Astrocyte (in vitro differentiated cells and primary cell): ENCODE measurements at places on chromosomes 16 and 17. TPM values are rescaled to one million over a fixed set of nuclear protein-coding genes. Genes with fewer than 3 reads are reported as not detected.

- no peaks in the 10 kb centered on the region for H3K27me3 ChIP-seq
- no peak for DNase-seq
- H3K36me3 ChIP-seq = no peaks in the 10 kb centered on the region
Measured at GRCh38 chr17:49195751-49196150, 14.6 kb downstream of the GNGT2 start.

DNA sequence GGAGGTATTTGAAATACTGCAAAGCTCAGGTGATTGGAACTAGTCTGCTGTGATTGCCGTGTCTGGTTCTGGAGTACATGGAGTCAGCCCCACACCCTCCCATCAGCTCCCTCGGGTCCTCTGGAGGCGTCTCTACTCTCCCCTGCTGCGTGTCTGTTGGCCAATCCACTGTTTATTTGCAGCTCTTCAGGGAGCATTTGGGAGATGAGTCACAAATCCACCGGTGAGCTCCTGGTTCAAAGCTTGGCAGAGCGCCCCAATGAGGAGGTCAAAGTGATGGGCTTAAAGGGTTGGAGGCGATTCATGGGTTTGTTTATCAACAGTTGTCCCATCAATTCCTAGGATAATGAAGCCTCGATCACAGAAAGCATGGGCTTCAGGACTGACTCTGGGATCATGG lies 14.6 kb downstream of the CALB2 start:
- no peak overlapping the region for H3K27ac ChIP-seq
- H3K27me3 ChIP-seq = no peaks in the 10 kb centered on the region
- peak; percentile 8 for DNase-seq
- H3K4me3 ChIP-seq = no peak overlapping the region
- H3K4me1 ChIP-seq = no peaks in the 10 kb centered on the region
- no peaks in the 10 kb centered on the region for H3K36me3 ChIP-seq

- H3K27me3 ChIP-seq = no peaks in the 10 kb centered on the region
- no peak overlapping the region for H3K4me3 ChIP-seq
- no peaks in the 10 kb centered on the region for H3K4me1 ChIP-seq
- H3K36me3 ChIP-seq = no peaks in the 10 kb centered on the region
- H3K27ac ChIP-seq = no peak overlapping the region
- no peak for DNase-seq
Measured at GRCh38 chr16:75919664-75920063, 193.4 kb upstream of the CPHXL start.

DNA sequence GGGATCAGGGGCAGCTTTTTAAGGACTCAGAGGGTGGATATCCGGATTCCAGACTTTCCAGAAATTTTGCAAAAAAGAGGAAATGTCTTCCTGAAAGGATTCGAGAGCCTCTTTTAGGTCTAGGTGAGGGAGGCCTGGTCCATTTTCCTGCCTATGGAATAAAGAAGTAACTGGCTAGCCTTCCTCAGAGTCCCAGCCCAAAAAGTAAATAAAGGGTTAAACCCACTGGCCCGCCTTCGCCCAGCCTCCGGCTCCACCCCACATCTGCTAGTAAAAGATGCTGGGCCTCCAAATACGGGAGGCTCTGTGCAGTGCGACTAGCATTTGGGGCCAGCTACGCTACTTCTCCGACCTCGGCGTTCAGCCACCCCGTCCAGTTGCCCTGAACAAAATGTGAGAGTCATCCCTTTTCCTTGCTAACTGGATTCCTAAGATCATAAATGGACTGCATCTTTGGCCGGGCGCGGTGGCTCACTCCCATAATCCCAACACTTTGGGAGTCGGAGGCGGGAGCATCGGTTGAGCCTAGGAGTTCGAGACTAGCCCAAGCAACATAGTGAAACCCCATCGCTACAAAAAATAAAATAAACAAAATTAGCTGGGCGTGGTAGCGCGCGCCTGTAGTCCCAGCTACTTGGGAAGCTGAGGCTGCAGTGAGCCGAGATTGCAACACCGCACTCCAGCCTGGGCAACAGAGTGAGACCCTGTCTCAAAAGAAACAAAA lies 824 bp upstream of the MPP2 start:
- DNase-seq = peak; percentile 47
- H3K27me3 ChIP-seq = peaks cover 27% of the 10 kb centered on the region
- peaks cover 19% of the 10 kb centered on the region for H3K4me1 ChIP-seq
- H3K36me3 ChIP-seq = no peaks in the 10 kb centered on the region
- no peak overlapping the region for H3K27ac ChIP-seq

DNA sequence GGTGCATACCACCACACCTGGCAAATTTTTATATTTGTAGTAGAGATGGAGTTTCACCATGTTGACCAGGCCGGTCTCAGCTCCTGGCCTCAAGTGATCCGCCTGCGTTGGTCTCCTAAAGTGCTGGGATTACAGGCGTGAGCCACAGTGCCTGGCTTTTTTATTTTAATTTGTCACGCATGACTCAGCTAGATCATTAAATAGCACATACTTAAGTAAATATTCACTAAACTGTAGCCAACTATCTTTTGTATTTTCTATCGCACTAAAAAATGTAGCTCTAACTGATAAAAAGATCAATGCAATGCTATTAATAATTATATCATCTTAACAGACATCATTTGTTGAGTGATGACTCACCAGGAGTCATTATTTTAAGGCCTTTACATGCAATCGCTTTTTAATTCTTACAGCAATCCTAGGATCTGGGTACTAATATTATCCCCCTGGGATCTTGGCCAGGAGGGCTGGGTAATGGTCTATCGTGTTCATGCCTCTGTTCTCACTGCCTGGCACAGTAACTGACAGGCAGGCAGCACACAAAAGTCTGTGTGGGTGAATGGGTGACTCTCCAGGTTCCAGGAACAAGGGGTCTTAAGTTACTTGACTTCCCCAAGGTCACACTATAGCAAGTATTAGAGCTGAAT lies 693.5 kb upstream of the EEF2KMT start:
- H3K4me1 ChIP-seq = no peaks in the 10 kb centered on the region
- no peak overlapping the region for H3K27ac ChIP-seq
- no peak overlapping the region for H3K4me3 ChIP-seq
- peak; percentile 55 for DNase-seq
- no peaks in the 10 kb centered on the region for H3K36me3 ChIP-seq

- no peaks in the 10 kb centered on the region for H3K36me3 ChIP-seq
- no peaks in the 10 kb centered on the region for H3K4me1 ChIP-seq
- DNase-seq = no peak
- H3K4me3 ChIP-seq = no peak overlapping the region
Measured at GRCh38 chr16:79380995-79381602, 219.4 kb downstream of the MAF start.

DNA sequence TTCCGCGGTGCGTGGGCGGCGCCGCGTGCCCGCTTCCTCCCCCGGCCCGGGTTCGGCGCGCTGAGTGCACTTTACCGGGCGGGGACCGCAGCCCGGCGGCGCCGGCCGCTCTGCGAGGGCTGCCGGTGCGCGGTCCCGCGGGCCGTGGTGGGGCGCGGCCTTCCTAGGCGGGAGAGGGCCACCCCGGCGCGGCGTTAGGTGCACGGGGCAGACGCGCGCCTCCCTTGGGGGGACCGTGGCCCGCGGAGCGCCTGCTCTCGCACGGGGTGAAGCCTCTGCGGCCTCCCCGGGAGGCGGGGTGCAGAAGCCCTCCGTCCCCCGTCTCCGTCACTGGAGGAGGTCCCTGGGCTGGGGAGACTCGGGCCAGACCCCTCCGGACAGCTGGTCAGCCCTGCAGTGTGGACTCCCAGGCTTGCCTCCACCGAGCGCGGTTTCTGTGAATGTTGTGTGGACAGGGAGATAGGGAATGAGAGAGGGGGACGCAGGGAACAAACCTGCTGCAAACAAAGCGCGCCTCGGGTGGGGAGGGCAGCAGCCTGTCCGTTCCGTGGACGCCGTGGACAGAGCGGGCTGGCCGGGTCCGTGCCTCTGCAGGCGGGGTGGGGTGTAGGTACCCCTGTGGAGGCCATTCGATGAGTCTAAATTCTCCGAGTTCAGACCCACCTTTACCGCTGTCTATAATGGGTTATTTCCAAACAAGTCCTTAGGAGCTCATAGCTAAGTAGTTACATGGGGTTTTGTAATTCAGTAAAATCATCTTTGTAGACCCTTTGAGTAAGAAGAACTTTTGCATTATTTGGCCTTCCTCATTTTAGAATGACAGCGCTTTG lies 721 bp downstream of the TBCD start:
- H3K27ac ChIP-seq = peak overlapping the region; percentile 58
- H3K27me3 ChIP-seq = no peaks in the 10 kb centered on the region
- H3K36me3 ChIP-seq = peaks cover 2% of the 10 kb centered on the region
- DNase-seq = peak; percentile 2

The PRAC2 gene
- total RNA-seq = not detected in 2 replicates

DNA sequence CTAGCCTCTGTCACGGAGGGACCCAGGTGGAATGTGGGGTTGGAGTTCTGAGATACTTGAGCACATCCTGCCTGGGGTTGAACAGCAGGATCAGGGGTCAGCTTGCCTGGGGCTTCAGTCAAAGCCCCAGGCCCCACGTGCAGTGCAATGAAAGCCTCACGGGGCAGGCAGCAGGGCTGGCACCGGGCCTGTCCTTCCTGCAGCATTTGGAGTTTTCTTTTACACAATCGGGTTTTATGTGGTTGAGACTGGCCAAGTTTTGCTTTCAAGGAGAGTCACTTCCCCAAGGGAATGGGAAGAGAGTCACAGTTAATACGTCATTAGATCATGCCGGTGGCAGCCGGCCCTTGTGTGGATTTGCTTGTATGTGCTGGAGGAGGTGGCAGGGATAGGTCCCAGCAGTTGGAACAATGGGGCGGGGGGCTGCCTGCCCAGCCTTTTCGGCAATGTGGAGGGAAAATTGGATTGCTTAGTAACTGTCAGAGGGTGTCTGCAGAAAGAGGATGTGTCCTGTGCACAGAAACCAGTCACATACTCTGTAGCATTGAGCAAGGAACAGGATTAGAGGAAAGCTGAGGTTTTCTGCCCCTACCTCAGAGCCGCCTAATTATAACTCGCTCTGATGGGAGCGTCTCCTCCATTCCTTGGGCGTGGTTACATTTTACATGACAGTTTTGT lies 4.5 kb downstream of the RMI2 start:
- H3K27ac ChIP-seq = peak overlapping the region; percentile 20
- no peaks in the 10 kb centered on the region for H3K36me3 ChIP-seq
- H3K4me3 ChIP-seq = no peak overlapping the region
- DNase-seq = peak; percentile 63
- peaks cover 19% of the 10 kb centered on the region for H3K4me1 ChIP-seq

- H3K27me3 ChIP-seq = no peaks in the 10 kb centered on the region
- no peak for DNase-seq
- peaks cover 5% of the 10 kb centered on the region for H3K4me1 ChIP-seq
Measured at GRCh38 chr16:11688520-11688886, 20.2 kb downstream of the SNN start.

GRCh38 chr17:79720705-79721292 lies 9.9 kb upstream of the ENPP7 start:
- H3K27me3 ChIP-seq = peaks cover 2% of the 10 kb centered on the region
- no peak overlapping the region for H3K4me3 ChIP-seq
- H3K27ac ChIP-seq = no peak overlapping the region
- H3K4me1 ChIP-seq = no peaks in the 10 kb centered on the region
- no peaks in the 10 kb centered on the region for H3K36me3 ChIP-seq
- DNase-seq = no peak

DNA sequence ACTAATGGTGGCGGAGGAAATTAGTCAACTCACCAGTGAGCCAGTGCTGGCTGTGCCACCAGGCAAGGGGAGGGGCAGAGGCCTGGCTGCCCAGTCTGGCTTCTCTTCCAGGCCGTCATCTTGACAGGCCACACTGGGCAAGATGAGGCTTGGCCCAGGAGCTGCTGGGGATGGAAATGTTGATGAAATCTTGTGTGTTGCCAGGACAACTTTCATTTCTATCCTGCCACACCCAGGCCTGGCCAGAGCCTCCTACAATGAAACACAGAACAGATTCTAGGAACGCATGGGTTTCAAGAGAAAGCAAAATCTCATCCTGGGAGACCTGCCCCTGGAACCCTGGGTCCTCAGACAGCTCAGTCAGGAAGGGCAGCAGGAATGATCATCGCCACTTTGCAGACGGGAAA lies 9.3 kb downstream of the HEXIM2 start:
- H3K4me1 ChIP-seq = peaks cover 31% of the 10 kb centered on the region
- no peaks in the 10 kb centered on the region for H3K27me3 ChIP-seq
- H3K4me3 ChIP-seq = peak overlapping the region; percentile 19
- H3K27ac ChIP-seq = peak overlapping the region; percentile 62

GRCh38 chr17:27282054-27282551 lies 11.8 kb upstream of the WSB1 start:
- no peak overlapping the region for H3K27ac ChIP-seq
- H3K4me3 ChIP-seq = no peak overlapping the region
- H3K4me1 ChIP-seq = no peaks in the 10 kb centered on the region
- no peaks in the 10 kb centered on the region for H3K36me3 ChIP-seq

The BEAN1 gene
- 1.2 and 2.1 TPM in 2 replicates for total RNA-seq

DNA sequence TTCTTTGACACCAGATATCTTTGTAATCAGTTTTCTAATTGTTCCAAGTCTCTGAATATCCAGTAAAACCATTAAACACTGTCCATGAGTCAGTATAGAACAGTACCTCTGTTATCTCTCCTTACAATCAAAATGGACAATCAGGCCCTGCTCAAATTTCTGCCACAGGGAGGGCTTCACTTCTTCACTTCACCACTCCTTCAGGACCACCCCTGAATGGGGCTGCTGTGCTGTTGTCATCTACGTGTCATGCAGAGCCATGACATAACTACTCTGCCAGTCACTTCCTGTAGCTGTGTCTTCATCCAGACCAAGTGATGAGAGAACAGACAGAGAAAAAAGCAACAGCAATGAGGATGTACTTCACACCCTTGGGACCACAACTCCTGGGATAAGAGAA lies 116.9 kb downstream of the TANC2 start:
- peak; percentile 53 for DNase-seq
- peaks cover 7% of the 10 kb centered on the region for H3K4me1 ChIP-seq
- no peaks in the 10 kb centered on the region for H3K27me3 ChIP-seq
- peak overlapping the region; percentile 9 for H3K27ac ChIP-seq
- peaks cover 2% of the 10 kb centered on the region for H3K36me3 ChIP-seq

The PIPOX gene
- total RNA-seq = 1.8 and 2.6 TPM in 2 replicates

- H3K4me3 ChIP-seq = no peak overlapping the region
- DNase-seq = peak; percentile 29
- H3K27ac ChIP-seq = no peak overlapping the region
- H3K27me3 ChIP-seq = peaks cover 48% of the 10 kb centered on the region
- H3K36me3 ChIP-seq = no peaks in the 10 kb centered on the region
Measured at GRCh38 chr16:87608400-87608985, 6.2 kb downstream of the JPH3 start.

- peaks cover 8% of the 10 kb centered on the region for H3K4me1 ChIP-seq
- H3K4me3 ChIP-seq = no peak overlapping the region
- H3K36me3 ChIP-seq = no peaks in the 10 kb centered on the region
- no peak overlapping the region for H3K27ac ChIP-seq
Measured at GRCh38 chr17:34581446-34582184, 2.2 kb downstream of the TMEM132E start.

GRCh38 chr17:41678907-41679739 lies 9.6 kb upstream of the EIF1 start:
- peaks cover 12% of the 10 kb centered on the region for H3K4me1 ChIP-seq
- H3K27ac ChIP-seq = peak overlapping the region; percentile 7
- H3K4me3 ChIP-seq = peak overlapping the region; percentile 36
- no peaks in the 10 kb centered on the region for H3K36me3 ChIP-seq
- DNase-seq = peak; percentile 74
- H3K27me3 ChIP-seq = peaks cover 3% of the 10 kb centered on the region

The HOXB13 gene
- total RNA-seq = not detected in 2 replicates
